ENCODE measurements at places on chromosomes 1 and 21.

DNA sequence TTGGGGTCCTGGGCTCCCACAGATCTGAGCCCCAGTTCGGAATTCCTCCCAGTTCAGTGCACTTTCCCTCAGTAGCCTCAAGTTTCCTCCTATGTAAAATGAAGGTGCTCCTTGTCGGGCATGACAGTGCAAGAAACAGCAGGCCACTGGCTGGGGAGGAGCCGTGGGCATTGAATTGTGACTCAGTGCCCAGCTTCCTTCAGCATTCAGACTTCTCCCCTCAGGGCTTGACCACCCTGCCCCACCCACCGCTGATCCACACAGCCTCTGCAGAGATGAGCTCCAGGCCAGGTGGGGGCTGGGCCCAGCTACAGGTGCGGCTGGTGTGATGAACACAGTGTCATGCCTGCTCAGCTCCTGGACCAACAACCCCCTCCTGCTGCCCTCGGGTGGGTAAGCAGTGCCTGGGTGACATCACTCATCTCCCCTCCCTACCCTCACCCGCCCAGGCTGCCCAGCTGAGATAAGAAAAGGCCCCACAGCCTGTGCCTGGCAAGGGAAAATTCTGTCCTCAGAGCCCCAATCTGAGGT, 4.9 kb downstream of the MOB3C start:
- DNase-seq = no peak

GRCh38 chr1:45122724-45123123, 83.7 kb downstream of the ZSWIM5 start:
- DNase-seq = no peak

GRCh38 chr1:171355727-171356126, 41.7 kb downstream of the FMO4 start:
- DNase-seq = no peak

DNA sequence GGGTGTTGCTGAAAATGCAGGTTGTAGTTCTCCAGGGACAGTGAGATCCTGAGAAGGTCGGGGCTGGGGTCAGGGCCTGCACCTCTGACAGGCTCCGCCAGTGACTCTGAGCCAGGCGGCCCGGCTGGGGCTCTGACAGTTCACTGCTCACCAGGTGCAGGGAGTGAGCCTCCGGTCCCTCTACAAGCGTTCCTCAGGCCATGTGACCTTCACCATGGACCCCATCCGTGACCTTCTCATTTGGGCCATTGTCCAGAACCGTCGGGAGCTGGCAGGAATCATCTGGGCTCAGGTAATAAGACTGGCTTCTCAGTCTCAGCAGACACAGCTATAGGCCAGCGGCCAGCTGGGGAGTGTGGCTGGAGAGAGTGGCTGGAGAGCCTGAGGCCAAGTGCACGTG, 41.8 kb downstream of the TRPM2 start:
- DNase-seq = no peak

DNA sequence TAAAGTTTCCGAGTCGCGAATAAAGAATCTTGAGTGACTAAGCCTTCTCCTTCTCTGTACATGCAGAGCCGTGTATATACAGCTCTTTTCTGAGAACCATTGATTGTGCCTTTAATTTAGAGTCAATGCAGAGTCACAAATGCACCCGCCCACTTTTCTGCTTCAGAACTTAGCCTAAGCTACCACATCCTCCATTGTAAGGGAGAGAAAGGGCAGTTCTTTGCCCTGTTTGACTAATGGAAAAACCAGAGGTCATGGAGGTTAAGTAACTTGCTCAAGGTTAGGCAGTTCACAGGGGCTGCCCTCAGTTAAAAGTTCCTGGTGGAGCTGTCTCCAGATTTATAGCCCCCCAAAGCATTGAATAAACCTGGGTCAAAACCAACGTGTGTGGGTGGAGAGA, 139.6 kb downstream of the TOMM20 start:
- DNase-seq = no peak

DNA sequence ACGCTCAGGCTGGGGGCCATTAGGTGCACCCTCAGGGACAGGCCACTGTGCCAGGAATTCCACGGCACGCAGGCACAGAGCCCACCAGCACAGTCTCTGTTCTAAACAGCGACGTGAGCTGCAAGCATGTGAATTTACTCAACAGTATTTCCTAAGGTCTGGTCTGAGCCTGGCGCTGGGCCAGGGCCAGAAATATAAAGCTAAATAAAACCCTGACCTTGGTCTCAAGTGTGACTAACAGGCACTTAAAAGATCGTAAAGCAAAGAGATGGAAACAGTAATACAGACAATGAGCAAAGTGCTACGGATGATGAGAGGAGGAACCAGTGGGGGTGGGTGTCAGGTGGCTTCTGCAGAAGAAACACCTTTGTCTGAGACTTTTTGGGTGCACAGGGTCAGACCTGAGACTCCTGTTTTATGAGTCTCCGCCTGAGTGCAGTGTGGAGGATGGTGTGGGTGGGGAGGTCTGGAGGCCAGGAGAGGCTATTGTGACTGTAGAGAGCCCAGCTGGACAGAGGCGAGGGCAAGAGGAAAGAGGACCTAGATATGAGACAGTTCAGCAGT, 53.4 kb upstream of the EDN2 start:
- DNase-seq = no peak

- no peak for DNase-seq
Observed at GRCh38 chr1:55089683-55090082, 50.3 kb downstream of the PCSK9 start.

GRCh38 chr1:241834733-241835377, 13.1 kb upstream of the EXO1 start:
- DNase-seq = peak; percentile 18

DNA sequence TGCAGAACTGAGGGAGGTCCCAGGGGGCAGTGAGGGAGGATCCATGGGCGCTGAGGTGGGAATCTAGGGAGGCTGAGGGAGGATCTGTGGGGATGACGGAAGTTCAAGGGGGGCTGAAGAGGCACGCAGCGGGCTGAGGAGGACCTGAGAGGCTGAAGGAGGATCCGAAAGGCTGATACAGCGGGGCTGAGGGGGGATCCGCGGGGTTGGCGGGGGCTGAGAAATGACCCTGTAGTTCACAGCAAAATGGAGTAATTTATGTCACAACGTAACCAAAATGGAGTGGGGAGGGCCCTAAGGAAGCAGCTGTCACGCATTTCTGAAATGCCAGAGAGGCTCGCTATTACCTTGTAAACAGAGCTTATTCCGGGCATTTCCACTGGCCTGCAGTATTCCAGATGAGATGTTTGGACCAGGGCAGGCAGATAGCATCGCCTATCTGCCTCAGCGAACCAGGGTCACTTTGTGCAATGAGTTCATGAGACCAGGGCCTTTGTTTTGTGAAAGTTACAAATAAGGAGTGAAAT, 926 bp upstream of the MRPL55 start:
- DNase-seq = no peak

DNA sequence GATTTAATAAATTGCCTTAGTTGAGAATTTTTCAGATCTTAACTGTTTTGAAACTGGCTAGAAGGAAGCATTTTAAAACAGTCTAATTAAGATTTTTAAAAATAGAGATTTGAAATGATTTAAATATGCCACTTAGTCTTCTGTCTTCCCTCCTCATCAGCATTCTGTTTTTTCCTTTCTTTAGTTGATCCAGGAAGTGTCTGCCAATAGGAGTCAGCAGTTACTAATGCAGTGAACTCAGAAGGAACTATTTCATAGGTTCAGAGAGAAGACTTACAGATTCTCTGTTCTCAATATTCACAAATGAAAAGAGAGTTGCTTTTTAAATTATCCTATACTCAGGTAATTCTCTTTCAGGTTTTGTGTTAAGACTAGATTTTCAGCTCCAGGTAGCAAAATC, 84.5 kb downstream of the RPS6KC1 start:
- no peak for DNase-seq

DNA sequence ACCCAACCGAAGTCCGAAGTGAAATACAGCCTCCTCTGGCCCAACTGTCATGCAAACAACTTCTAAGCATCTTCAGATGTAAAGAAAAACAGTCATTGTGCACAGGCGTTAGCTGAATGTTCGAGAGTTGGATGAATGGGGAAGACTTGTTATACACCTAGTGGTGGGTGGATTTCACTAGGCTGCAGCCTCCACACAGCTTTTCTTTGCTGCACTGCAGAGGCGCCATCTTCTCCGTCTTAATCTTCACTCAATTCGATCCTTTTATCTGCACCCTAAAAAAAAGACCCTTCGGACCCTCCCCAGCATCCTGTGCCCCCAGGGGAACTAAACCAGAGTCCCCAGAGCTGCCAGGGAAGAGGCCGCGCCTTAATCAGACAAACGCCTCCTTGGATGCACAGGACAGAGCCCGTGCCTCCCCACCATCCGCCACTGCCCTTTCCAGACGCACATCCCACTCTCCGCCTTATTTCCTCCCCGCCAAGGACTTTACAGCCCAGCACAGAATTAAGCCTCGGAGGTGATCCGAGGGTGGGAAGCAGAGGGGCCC, 1.4 kb downstream of the APP start:
- DNase-seq = no peak

- no peak for DNase-seq
Observed at GRCh38 chr21:25895565-25896205, 160.9 kb downstream of the GABPA start.

DNA sequence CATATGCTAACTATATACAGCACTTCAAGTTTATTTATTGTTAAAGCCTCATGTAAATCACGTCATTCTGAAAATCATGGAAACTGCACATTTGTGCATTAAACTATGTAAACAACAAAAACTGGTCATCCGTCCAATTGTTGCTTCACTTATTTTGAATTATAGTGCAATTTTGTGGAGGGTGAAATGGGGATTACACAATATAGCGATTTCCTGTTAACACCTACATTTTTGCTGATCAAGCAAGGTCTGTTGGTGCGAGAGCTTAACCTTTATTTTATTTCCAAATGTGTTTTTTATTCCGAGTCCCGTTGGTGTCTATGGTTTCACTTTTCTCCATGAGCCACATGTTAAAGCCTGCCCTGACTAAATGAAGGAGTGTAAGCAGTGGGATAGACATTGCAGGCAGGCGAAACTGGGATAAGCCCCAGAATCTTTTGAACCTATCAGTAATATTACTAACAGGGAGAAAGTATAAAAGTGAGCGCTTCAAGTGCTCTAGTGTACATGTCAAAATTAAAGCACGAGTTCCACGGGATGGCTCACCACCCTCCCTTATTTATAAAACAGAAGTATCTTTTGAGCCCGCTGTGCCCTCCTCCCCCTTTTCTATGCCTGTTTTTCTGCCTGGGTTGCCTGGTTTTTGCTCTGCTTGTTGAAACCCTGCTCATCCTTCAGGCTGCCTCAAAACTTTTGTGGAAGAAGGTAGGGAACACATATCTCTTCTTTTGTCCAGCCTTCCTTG, 120.7 kb downstream of the NFIA start:
- no peak for DNase-seq

GRCh38 chr21:29360799-29361765, 62.4 kb downstream of the BACH1 start:
- DNase-seq = no peak

DNA sequence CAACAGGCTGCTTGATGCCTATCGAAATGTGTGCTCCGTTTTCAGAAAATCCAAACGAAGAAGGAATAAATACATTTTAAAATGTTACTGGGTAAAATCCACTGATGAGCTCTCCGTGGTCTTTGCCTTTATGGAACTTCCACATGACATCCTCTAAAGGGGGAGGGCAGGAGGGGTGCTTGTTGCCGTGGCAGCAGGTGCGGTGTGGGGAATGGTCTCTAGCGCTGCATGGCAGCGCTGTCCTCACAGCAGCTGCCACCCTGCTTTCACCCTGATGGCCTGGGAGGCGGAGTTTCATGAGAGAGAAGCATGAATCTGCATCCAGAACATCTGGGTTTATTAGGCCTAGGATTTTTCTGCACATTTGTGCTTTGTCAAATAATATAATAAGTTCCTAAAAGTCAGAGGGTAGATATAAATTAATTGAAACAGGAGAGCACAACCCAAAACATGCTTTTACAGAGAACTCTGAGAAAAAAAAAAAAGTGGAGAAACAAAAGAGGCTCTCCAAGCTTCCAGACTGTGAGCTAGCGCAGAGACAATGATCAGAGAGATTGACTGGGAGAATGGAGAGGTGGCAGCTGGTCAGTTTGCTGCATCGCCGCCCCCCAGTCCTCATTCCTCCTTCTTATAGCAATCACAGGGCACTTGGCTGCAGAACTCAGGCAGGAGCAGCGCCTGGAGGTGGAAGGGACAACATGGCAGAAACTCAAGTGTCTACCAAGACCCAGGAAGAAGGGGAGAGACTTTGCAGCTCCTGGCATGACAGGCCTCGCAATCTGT, 228.6 kb downstream of the DSCAM start:
- DNase-seq = no peak

- no peak for DNase-seq
Observed at GRCh38 chr1:119735217-119735616, 23.5 kb downstream of the PHGDH start.
